WTC11 (cell line): ENCODE measurements at places on chromosomes 7 and 10. TPM values are rescaled to one million over a fixed set of nuclear protein-coding genes. Genes with fewer than 3 reads are reported as not detected.
A peak's percentile ranks its signal among the peaks of the same experiment; 100 is the strongest.

Gene OSBPL3
- 16.0 to 20.2 TPM (median 17.1 TPM) in 3 replicates for total RNA-seq

Gene PILRB
- 30.2 to 35.8 TPM (median 30.7 TPM) in 3 replicates for total RNA-seq

Gene CAMK2B
- total RNA-seq = 0.41 to 0.53 TPM (median 0.44 TPM) in 3 replicates

DNA sequence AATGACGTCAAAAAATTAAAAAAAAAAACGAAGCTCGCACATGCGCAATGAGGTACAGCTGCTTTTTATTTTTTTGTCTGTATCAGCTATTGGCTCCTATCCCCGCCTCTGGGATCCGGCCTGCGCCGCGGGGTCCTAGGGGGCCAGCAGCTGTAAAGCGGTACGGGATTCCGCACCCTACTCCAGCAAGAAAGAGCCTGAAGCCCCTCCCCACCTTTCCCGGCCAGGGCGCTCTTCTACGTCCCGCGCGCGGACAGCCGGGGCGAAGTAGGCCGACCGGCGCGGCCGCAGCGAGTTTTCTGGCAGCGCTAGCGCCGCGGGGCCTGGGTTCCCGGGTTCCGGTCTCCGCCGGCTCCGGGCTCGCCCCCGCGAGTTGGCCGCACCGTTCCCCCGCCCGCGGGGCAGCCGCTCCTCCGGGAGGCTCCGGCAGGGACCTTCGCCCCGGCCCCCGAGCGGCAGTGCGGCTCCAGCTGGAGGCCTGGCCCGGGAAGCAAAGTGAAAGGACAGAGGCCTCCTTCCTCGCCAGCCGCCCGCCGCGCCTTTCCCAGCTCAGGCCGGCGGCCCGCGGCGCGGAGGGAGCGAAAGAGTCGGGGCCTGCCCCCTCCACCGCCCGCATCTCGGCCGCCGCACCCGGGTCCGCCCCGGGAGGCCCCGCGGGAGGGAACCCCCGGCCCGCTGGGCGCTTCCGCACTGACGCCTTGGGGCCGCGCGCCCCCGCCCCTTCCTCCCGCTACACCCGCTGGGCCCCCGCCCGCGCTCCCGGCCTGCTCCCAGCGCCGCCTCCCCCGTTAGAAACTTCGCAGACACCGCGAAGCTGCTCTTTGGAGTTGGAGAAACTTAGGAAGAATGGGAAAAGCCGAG is 4.7 kb upstream of the SPAG6 start:
- H3K4me3 ChIP-seq = peak overlapping the region; percentile 71
- no peaks in the 10 kb centered on the region for H3K36me3 ChIP-seq
- DNase-seq = peak; percentile 66
- peaks cover 96% of the 10 kb centered on the region for H3K27me3 ChIP-seq
- H3K27ac ChIP-seq = no peak overlapping the region

DNA sequence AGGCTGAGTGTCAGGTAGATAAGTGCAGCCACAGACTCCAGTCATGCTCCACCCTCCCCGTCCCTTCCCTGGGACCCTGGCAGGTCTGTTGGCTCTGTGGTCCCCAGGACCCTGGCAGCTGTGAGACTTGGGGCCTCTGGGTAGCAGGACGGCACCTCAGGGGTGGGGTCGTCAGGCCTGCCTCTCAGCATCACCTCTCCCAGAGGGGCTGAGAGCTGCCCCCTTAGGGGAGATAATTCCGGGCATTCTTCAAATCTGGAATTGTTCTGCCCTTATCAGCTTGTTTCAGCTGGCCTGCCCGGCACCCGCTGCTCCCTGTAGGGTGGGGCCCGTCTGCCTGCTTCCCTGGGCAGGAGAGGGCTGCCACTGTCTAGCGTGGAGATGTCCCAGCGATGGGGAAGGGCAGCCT is 23.3 kb downstream of the PODXL start:
- no peaks in the 10 kb centered on the region for H3K27me3 ChIP-seq
- H3K4me3 ChIP-seq = no peak overlapping the region
- peaks cover 28% of the 10 kb centered on the region for H3K36me3 ChIP-seq
- peaks cover 79% of the 10 kb centered on the region for H3K4me1 ChIP-seq
